ENCODE measurements at places on chromosomes 13 and 19. TPM values are rescaled to one million over a fixed set of nuclear protein-coding genes. Genes with fewer than 3 reads are reported as not detected.

Gene UBL3
- total RNA-seq: 8.4 TPM

Gene CRB3
- total RNA-seq: not detected

Gene KBTBD7
- total RNA-seq: 5.8 TPM

Gene ZNF626
- total RNA-seq: 14.9 TPM

Gene POSTN
- 396 TPM for total RNA-seq

Gene UPF1
- 54.9 TPM for total RNA-seq

Gene ZNF414
- 4.4 TPM for total RNA-seq

Gene RNF113B
- not detected for total RNA-seq

Gene GZMM
- total RNA-seq: not detected

Gene TNNI3
- total RNA-seq: not detected

Gene SHC2
- 1.3 TPM for total RNA-seq

Data from smooth muscle cell of bladder (primary cell).